CMK (cell line): ENCODE measurements at places on chromosomes 13 and 19.
A peak's percentile ranks its signal among the peaks of the same experiment; 100 is the strongest.

- DNase-seq: no peak
Observed at GRCh38 chr19:40286235-40286970, 1.3 kb upstream of the AKT2 start.

- no peak for DNase-seq
Observed at GRCh38 chr13:42849200-42849599, 67.8 kb downstream of the FAM216B start.

- DNase-seq: no peak
Observed at GRCh38 chr13:39419876-39420275, 183.1 kb downstream of the LHFPL6 start.

DNA sequence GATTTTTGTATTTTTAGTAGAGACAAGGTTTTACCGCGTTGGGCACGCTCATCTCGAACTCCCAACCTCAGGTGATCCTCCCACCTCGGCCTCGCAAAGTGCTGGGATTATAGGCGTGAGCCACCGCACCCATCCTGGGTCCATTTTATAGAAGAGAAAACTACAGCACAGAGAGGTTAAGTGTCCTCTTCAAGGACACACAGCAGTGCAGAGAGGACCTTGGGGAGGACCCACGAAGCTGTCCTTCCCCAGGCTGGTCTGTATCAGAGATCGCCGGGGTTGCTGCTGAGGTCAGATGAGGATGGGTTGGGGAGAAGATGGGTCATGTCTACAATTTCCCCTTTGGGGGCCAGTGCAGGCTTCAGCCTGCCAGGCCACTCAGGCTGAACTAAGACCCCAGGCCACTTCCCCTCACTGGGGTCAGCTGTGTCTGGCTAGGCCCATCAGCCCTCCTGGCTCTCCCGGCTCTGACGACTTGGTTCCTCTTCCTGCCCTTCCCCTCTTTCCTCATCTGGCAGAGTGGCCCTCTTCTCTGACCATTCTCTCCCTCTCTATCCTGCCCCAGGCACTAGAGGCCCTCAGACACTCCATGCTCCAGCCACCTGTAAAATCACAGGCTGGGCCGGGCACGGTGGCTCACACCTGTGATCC lies 9.6 kb downstream of the MYO1F start:
- no peak for DNase-seq

DNA sequence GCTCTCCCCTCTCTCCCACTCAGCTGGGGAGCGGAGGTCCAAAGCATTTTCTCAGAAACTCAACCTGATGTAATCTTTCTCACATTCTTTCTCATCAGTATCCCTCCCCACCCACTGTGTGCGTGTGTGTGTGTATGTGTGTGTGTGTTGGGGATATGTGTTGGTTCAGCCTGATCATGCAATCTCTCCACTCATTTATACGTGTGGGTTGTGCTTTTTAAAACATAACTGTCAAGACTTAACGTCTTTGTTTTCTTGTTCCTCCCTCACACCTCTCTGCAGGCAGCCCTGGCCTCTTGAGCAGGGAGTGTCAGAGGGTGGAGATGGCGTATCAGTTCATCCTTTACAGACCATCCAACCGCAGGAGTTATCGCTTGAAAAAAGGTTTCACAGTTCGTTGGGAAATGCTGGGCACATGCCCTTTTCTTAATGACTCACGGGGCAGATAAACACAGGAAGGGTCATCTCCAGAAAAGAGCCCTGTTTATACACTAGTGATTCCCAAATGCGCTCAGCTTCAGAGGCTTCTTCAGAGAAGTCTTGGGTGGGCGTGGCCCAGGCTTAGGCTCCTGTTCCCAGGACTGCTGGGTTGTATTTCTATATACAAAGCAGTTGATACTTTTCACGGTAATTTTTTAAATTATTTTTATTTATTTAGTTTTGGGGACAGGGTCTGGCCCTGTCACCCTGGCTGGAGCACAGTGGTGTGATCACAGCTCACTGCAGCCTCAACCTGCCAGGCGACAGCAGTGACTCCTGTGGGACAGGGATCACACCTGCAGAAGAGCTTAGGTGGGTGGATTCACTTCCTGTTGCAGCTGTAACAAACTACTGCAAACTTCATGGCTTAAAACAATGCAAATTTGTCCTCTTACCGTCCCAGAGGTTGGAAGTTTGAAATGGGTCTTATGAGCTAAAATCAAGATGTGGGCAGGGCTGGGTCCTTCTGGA lies 60.3 kb downstream of the CCDC70 start:
- peak; percentile 91 for DNase-seq

DNA sequence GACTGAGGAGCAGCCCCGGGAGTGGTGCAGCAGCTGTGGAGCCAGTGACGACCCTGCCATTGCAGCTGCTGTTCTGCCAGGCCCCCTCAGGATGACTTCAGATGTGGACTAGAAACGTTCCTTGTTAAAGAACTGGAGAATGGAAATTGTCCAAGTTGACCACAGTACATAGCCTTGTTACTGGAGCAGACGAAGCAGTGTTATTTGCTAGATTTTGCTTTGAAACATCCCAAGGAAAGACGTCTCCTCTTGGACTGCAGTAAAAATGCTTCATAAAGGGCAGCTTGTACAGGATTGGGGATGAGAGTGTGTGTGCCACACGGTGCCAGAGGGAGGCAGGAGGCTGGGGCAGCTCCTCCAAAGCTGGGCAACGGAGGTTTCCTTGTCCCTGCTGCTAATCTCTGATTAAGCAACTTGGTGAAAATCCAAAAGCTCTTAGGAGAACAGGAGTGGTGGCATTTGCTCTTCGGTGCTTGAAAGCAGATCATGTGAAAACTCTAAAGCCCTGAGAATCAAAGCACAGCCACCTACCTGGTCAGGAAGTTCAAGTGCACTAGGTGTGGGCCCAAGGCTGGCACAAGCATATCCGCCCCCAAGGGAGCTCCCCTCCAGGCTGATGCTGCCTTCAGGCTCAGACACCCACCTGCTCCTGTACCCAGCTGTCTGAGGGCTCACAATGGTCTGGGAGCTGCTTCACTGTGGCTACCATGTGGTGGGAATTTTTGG lies 34.5 kb downstream of the SHISA2 start:
- DNase-seq: no peak

- DNase-seq: peak; percentile 4
Observed at GRCh38 chr13:101258071-101258470, 158.2 kb downstream of the NALCN start.

GRCh38 chr13:78319101-78319627 lies 284.2 kb downstream of the POU4F1 start:
- DNase-seq: no peak

- no peak for DNase-seq
Observed at GRCh38 chr13:33003458-33004019, 12.7 kb upstream of the KL start.

- DNase-seq: no peak
Observed at GRCh38 chr19:37551129-37551993, 43.2 kb downstream of the ZNF571 start.

- DNase-seq: no peak
Observed at GRCh38 chr13:60139272-60139671, 24.5 kb downstream of the DIAPH3 start.

DNA sequence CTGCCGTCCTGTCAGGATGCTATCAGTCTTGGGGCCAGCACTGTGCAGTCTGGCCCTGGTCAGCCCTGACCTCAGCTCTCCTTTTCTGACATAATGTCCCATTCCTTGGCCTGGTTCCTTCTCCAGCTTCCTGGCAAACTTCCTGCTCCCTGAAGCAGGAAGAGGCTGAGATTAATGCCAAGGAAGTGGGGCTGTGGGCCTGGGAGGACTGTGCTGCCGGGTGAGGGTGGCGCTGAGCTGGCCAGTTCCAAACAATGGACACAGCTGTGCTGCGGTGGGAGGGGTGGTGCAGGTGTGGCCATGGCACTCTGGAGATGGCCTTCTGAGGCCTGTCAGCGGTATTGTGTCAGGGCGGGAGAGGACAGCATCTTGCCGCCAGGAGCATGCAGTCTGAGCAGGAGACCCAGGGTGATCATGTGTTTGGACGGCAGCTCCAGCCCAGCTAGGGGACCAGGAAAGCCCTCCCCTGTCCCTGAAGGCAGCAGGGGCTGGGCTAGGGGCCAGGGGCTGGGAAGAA lies 30.9 kb downstream of the TUBA3C start:
- no peak for DNase-seq

GRCh38 chr13:71797517-71797916 lies 69.5 kb downstream of the DACH1 start:
- DNase-seq: no peak

- DNase-seq: no peak
Observed at GRCh38 chr19:51108805-51109146, 567 bp upstream of the CTU1 start.

- DNase-seq: no peak
Observed at GRCh38 chr13:49314344-49314882, 66.7 kb downstream of the CDADC1 start.

DNA sequence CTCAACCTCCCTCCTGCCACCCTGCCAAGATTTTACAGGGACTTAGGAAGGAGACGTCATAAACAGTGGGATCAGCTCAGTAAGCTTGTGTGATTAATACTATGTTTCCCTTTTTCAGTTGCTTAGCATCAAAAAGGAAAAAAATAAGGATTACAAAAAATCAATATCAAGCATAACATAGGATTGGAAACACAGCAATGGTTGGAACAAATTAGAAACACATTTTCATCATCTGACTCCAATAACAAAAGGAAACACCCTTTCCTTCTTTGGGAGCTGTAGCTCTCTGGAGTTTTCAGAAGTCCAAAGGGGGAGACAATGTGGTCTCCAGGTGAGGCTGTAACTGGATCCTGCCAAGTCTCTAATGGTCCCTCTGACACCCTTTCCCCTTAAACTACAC lies 233.4 kb downstream of the B3GLCT start:
- no peak for DNase-seq

DNA sequence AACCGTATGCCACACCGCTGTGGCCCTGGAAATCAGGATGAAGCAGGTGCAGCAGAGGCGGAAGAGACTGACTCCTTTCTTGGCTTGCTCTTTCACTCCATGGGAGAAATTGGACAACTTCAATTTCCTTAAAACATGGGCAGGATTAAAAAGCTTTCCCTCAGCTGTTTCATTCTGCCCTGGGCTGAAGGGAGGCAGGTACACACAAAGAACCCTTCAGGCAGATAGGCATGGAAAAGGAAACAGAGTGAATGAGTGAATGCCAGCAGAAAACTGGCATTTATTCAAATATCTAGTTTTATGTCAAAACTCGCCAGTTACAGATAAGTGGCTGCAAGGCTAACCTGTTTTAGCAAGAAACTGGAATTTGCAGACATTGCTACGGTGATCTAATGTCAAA lies 71.0 kb upstream of the SLC15A1 start:
- no peak for DNase-seq

DNA sequence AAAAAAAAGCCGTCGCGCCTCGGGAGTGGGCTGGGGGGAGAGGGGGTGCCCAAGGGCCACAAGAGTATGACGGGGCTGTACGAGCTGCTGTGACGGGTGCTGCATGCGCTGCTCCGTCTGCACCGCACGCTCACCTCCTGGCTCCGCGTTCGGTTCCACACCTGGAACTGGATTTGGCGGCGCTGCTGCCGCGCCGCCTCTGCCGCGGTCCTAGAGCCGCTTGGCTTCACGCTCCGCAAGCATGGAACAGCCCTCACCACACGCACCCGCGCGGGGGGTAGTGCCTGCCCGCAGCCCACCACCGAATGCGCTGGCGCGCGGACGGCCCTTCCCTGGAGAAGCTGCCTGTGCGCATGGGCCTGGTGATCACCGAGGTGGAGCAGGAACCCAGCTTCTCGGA lies 18.8 kb downstream of the C1QTNF9 start:
- no peak for DNase-seq

DNA sequence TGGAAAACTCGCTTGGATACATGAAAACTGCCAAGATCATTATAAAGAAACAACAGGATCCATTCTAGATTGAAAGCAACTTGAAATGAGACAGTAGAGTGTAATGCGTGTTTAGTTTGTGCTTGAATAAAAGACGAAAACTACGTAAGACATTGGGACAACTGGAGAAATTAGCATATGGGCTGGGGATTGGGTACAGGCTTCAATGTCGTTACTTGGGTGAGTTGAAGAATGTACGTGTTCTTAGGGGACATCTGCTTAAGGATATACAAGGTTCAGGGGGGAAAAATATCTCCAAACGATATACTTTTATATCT lies 471 bp upstream of the ERVK3-1 start:
- DNase-seq: no peak

DNA sequence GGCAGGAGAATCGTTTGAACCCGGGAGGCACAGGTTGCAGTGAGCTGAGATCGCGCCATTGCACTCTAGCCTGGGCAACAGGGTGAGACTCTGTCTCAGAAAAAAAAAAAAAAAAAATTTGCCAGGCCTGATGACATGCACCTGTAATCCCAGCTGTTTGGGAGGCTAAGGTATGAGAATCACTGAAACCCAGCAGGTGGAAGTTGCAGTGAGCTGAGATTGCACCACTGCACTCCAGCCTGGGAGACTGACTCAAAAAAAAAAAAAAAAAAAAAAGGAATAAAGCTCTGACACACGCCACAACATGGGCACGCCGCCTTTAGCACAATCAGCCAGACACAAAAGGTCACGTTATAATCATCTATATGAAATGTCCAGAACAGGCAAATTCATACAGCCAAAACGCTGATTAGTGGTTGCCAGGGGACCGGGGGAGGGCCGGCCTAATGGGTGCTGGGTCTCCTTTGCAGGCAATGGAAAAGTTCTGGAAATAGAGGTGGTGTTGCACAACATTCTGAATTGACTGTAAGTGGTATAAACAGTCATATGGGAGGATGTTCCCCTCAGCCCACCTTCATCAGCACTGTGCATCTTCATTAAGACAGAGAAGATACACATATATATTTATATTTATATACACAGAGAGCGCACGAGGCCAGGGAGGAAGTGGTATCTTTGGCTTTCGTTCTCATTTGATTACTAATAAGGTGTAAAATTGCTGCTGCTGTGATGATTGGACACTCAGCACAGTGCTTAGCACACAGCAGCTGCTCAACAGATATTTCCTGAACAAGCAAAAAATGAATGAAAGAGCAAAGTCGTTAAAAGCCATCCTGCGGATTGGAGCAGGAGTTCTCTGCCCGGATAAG lies 3.8 kb downstream of the HSPBP1 start:
- DNase-seq: no peak

- no peak for DNase-seq
Observed at GRCh38 chr13:26819046-26819445, 58.5 kb upstream of the GPR12 start.

- DNase-seq: peak; percentile 64
Observed at GRCh38 chr19:41449079-41449864, 6.3 kb downstream of the ERICH4 start.

DNA sequence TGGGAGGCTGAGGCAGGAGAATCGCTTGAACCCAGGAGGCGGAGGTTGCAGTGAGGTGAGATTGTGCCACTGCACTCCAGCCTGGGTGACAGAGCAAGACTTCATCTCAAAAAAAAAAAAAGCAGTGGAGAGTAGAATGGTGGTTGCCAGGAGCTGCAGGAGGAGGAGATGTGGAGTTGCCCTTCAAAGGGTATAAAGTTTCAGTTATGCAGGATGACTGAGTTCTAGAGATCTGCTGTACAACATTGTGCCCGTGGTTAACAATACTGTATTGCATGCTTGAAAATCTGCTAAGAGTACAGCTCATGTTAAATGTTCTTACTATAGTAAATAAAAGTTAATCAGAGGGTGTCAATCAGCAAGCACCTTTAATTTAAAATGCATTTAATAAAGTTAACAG lies 28.4 kb upstream of the LATS2 start:
- DNase-seq: no peak

GRCh38 chr19:591099-591958 lies 1.6 kb downstream of the HCN2 start:
- no peak for DNase-seq

- DNase-seq: no peak
Observed at GRCh38 chr19:37979547-37980082, 72.6 kb downstream of the SIPA1L3 start.

- DNase-seq: no peak
Observed at GRCh38 chr19:49427855-49428546, 2.8 kb downstream of the GFY start.
